ENCODE measurements at places on chromosomes 1 and 21.

GRCh38 chr1:91742848-91743292 is 143.1 kb downstream of the TGFBR3 start:
- DNase-seq = no peak

GRCh38 chr1:160652924-160653619 is 6.2 kb upstream of the SLAMF1 start:
- DNase-seq = no peak

- peak; percentile 28 for DNase-seq
These were observed 88.4 kb downstream of the PDE4B start for GRCh38 chr1:65881067-65881594.

DNA sequence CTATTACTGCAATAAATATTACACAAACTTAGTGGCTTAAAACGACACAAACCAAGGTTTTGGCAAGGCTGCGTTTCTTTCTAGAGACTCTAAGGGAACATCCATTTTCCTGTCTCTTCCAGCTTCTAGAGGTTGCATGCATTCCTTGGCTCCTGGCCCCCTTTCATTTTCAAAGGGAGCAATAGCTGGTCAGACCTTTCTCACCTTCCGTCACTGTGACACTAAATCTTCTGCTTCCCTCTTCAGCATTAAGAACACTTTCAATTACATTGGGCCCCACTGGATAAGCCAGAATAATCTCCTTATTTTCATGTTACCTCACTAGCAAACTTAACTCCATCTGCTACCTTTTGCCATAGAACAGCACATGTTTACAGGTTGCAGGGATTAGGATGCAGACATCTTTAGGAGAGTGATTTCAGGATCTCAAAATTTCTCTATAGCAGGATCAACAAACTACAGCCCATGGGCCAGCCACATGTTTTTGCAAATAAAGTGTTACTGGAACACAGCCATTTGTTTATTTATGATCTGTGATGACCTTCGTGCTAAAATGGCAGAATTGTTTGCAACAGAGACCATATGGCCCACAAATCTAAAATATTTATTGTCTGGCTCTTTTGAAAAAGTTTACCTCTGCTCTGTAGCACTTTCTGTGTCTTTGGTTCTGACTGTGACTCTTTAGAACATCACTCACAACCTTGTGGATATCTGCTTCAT is 221.5 kb upstream of the SGIP1 start:
- DNase-seq = no peak

DNA sequence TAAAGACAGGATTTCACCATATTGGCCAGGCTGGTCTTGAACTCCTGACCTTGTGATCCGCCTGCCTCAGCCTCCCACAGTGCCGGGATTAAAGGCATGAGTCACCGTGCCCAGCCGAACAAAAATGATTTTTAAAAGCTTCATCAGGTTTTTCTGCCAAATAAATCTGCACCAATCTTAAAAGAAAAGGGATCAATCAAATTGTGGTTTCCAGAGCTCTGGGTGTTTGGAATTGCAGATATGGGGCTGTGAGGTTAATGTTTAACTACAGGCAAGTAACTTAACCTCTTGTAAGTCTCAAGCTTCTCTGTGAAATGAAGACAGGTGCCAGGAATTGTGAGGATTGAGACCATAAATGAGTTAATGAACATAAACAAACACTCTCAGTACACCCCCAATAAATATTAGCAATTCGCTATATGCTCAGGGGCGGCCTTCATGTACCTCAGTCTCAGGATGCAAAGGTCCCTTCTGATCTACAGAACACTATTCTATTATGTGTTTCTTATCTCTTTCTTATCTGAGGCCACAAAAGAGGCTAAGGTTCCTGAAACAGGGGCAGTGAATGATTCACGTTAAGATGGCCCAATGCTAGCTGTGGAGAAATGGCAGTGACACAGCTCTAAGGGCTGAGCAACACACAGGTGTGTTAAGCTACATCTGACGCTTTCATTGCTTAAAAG is 7.1 kb upstream of the GNPAT start:
- DNase-seq = no peak

DNA sequence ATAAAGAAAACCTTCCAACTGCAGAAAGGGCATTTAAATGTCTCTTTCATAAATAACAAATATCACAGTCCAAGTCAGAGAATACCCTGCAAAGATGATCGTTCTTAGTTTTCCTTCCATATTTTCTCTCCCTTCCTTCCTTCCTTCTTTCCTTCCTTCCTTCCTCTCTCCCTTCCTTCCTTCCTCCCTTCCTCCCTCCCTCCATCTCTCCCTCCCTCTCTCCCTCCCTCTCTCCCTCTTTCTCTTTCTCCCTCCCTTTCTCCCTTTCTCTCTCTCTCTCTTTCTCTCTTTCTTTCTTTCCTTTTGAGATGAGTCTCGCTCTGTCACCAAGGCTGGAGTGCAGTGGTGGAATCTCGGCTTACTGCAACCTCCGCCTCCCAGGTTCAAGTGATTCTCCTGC is 29.0 kb upstream of the SCAF4 start:
- no peak for DNase-seq

- no peak for DNase-seq
These were observed 61.6 kb downstream of the COL18A1 start for GRCh38 chr21:45466330-45467220.

GRCh38 chr1:108643492-108644335 is 17.2 kb downstream of the HENMT1 start:
- peak; percentile 62 for DNase-seq

- no peak for DNase-seq
These were observed 45.5 kb downstream of the TOR1AIP2 start for GRCh38 chr1:179831852-179832699.

GRCh38 chr1:29695803-29696202 is 459.5 kb downstream of the PTPRU start:
- no peak for DNase-seq

DNA sequence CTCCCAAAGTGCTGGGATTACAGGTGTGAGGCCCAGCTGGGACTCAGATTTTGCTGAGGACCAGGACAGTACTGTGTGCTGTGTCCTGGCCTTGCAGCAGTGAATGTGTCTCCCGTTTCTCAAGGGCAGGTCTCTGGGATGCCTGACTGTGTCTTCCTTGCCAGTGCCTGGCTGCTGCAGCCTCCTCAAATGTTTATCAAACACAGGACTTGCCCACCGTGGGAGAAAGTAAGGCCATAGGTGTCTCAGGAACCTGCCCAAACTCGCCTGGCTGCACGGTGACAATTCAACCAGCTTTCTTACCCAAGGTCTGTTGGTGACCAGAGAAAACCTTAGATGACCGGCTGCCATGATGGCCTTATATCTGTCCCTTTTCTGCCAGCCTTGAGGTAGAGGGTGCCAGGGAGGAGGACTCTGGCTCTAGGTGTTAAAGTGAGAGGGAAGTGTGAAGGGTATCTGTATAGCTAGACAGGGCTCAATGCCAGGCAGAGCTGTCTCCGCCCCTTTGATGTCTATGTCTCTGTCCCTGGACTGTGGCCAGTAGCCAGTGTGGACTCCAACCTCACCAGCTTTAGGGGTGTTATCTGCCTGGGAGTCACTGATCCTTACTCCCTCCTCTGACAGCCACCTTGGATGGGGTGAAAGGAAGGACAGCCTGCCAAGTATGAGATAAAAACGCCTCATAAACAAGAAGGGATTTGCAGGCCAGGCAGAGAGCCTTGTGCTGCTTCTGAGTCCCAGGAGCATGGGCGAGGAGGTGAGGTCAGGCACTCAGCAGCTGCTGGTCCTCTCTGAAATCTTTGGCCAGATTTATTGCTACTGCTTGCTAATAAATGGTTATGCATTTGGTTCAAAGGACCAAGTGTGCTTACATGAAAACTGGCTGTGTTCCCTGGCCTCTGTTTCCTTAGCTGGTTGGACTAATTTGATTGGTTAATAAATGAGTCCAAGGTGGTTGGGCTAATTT is 22.3 kb downstream of the IL6R start:
- DNase-seq = no peak

DNA sequence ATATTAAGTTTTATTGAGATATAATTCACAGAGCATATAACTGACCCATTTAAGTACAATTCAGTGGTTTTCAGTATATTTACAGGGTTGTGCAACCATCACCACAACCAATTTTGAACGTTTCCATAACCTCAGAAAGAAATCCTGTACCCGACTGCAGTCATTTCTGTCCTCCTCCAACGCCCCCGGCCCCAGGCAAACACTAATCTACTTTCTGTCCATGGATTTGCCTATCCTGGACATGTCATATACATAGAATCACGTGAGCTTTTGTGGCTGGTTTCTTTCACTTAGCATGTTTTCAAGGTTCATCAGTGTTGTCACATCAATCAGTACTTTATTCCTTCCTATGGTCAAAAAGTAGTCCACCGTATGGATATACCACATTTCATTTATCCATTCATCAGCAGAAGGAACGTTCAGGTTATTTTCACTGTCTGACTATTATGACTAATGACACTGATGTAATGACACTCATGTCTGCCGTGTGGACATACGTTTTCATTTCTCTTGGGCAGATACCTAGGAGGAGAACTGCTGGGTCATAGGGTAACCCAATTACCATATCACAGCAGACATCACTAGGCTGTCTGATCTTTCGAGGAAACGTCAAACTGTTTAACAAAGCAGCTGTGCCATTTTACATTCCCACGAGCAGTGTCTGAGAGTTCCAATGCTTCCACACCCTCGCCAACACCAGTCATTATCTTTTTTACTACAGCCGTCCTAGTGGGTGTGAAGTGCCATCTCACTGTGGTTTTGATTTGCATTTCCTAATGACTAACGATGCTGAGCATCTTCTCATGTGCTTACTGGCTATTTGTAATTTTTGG is 30.8 kb downstream of the MRPL37 start:
- no peak for DNase-seq

GRCh38 chr21:21612466-21612865 is 614.3 kb downstream of the NCAM2 start:
- DNase-seq = peak; percentile 88
